Aorta (tissue), 5 donors: ENCODE measurements at places on chromosomes 5 and 9. TPM values are rescaled to one million over a fixed set of nuclear protein-coding genes. Genes with fewer than 3 reads are reported as not detected.

The DTWD2 gene
- total RNA-seq: 4.1 TPM

The ACSL6 gene
- 0.42 TPM for total RNA-seq

The ANKRD34B gene
- not detected for total RNA-seq

The CERCAM gene
- total RNA-seq: 46.0 TPM

The SURF2 gene
- 9.2 TPM for total RNA-seq

The TEX48 gene
- not detected for total RNA-seq

The MVB12B gene
- total RNA-seq: 14.7 TPM

The MYOT gene
- 7.1 TPM for total RNA-seq

The SLC36A2 gene
- not detected for total RNA-seq

DNA sequence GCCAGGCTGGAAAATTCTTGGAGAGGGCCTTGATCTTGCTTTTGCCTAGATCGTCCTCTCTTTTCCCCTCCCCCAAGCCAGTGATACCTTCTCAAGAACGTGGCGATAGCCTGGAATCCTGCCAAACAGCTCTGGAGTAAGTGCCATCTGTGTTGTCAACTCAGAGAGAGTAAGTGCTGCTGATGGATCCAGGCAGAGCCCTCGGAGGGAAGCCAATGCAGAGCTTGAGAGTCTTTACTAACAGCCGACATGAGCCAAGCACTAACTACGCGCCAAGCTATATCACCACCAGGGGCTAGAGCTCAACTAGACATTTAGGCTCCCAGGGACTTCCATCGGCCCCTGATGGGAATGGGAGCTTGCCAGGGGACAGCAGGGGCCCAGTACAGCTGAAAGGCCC, 17.6 kb downstream of the RAPGEF1 start:
- DNase-seq: no peak

DNA sequence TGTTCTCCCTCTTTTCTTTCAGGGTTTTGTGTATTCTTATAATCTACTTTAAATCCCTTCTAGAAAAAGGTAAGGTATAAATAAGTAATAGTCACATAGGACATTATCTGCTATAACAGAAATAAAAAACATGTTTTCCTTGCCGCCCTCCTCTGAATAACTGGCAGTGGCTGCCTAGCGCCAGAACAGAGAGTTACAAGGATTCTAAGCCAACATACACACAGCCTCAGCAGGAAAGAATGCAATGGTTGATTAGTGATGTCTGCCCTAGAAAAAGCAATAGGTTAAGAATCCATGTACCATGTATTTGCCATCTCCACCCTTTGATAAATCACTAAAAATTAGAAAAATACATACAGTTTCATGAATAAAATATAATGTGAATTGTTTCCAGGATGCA, 4.9 kb downstream of the MED27 start:
- DNase-seq: no peak

DNA sequence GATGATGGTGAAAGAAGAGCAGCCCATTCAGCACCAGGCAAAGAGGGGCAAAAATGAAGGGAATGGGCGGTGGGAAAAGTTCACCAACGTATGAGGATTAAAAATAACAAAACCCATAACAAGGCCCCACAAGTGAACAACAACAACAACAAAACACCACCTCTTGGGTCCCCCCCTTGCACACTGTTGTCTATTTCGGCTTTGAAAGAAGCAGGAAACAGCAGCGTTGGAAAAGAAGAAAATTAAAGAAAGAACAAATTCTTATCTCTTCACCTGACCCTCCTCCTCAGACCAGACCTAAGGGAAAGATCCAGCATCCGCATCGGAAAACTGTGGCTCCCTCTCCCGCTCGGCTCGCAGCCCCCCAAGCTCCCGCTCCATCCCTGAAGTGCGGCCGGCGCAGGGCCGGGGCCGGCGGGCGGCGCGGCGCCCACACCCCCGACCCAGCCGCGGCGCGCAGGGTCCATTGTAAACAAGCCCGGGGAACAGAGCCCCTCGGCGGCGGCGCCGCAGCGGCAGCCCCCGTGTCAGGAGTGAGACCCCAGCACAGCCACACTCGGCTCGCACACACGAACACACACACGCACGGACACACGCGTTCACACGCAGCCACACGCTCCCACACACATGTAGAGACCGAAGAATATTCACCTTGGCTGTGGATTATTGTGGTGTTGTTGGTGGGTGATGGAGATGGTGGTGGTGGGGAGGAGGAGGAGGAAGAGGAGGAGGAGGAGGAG, 535 bp downstream of the RFX3 start:
- DNase-seq: peak; percentile 81

DNA sequence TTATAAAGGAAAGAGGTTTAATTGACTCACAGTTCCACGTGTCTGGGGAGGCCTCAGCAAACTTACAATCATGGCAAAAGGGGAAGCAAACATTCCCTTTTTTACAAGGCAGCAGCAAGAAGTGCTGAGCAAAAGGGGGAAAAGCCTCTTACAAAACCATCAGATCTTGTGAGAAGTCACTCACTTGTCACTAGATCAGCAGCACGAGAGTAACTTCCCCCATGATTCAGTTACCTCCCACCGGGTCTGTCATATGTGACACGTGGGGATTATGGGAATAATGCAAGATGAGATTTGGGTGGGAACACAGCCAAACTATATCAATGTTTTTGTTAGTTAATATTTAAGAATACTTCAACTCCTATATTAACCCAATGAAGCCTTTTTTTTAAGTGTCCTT, 275.2 kb upstream of the CDH9 start:
- DNase-seq: no peak

DNA sequence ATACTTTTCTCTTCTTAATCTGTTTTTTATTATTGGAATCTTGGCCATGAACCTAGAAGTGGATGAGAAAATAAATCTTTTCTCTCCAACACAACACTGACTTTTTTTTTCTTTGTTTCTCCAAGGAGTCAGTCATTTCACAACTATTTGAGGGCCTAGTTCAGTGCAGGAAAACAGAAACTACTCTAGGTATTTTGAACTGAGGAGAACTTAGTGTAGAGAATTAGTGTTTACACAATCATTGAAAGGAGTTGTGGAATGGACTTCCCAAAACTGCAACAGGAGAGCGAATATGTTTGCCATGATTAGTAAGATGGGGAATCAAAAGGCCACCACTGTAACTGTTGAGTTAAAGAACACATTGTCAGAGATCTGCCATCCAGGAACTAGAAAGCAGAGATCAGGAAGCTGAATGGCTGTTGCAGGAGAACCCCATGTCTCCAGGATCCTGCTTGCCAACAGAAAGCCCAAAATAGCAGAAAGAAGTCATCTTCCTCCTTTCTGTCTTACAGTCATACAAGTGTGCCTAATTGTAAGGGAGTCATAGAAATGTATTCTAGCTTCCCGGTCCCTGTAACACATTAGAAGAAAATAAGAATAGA, 20.3 kb upstream of the PCDH1 start:
- no peak for DNase-seq

GRCh38 chr9:113886466-113886865, 10.4 kb downstream of the ZNF618 start:
- DNase-seq: no peak

DNA sequence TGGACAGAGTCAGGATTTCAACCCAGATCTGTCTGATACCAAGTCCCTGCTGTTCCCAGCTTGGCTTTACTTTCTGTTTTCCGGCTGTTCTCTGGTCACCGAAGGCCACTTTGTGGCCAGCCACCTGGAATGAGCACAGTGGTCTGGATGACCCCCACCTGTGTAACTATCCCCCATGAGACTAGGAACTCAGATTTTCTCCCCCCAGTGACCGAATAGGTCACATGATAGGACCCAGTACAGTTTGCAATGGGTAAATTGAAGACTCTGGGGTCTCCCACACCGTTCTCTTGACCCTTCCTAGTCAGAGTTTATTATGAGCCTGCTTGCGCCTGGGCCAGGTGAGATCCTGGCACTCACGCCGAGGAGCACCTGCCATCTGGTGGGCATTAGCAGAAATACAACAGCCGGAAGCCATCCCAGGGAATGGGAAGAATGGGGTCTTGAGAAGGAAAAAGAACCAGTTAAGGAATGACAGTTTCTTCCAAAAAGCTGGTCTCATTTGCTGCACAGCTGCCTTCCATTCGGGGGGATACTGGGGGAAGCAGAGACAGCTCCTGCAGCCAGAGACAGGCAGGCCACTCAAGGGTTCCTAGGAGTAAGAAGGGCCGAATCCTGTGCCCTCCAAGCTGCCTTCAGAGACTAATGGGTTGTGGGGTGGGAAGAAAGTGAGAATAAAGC, 7.1 kb downstream of the PHYHD1 start:
- no peak for DNase-seq

GRCh38 chr5:85533341-85534047, 1084.2 kb upstream of the COX7C start:
- no peak for DNase-seq

GRCh38 chr9:98412101-98412842, 156.8 kb upstream of the TBC1D2 start:
- DNase-seq: no peak

DNA sequence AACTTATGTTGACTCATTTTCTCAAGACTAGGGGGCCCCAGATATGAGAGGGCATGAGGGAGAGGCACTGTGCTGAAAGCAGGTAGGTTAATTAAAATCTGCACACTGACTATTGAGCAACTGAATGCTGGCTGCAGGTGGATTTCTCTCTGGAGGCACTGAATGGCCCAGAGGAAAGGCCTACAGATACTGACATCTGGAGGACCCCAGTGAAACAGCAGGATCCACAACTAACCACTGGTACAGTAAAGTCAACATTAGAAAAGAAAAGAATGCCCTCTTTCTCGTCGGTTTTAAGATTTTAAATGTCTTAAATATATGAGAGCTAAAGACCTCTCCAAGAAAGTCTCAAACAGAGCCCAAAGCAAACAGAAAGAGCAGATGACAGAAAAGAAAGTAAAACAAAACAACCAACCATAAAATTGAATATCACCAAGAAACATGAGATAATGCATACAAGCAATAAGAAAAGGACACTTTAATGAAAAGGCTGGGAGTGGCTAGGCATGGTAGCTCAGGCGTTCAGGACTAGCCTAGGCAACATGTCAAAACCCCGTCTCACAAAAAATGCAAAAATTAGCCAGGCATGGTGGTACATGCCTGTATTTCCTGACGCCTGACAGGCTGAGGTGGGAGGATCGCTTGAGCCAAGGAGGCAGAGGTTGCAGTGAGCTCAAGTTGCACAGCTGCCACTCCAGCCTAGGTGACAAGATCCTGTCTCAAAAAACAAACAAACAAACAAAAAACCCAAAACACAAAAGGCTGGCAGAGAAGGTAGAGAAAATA, 43.3 kb downstream of the PUM3 start:
- no peak for DNase-seq

DNA sequence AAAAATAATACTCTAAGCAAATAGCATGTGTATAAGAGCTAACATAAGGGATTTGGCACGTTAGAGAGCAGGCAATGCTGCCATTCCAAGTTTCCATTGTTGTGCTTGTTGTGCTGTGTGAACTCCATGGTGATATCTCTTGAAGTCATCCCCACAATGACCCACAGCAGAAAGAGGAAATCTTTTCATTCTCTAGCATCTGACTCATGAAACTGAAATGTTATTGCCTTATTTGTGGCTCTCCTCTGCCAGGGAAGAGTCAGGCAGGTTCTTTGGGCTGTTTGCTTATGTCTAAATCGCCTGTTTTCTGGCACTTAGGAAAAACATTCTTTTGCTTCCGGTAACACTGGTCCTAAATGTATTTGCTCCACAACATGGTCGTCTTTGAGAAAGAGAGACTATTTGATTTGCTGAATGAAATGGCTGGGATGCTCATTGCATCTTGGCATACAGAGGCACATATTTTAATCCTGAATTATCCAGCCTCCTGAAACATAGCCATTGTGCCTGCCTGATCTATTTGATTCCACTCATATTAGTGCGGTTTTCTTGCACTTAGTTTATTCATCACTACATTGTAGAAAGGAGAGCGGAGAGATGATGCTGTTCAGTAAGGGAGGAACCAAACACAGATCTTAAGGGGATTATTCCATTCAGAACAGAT, 188.8 kb downstream of the CSNK1G3 start:
- DNase-seq: no peak

- DNase-seq: peak; percentile 84
Measured at GRCh38 chr9:16191691-16192402, 639.0 kb downstream of the CCDC171 start.

- DNase-seq: no peak
Measured at GRCh38 chr5:36423578-36424307, 122.0 kb upstream of the RANBP3L start.
